ENCODE measurements at places on chromosomes 1 and 21.

GRCh38 chr1:44401256-44402228, 3.5 kb upstream of the RNF220 start:
- no peak for DNase-seq

- no peak for DNase-seq
Measured at GRCh38 chr1:226427131-226427530, 19.2 kb upstream of the PARP1 start.

- DNase-seq: no peak
Measured at GRCh38 chr1:41578712-41579335, 94.3 kb upstream of the EDN2 start.

GRCh38 chr21:16059981-16060380, 330.2 kb downstream of the USP25 start:
- DNase-seq: no peak

- peak; percentile 44 for DNase-seq
Measured at GRCh38 chr1:113930499-113931161, 1.5 kb downstream of the HIPK1 start.

DNA sequence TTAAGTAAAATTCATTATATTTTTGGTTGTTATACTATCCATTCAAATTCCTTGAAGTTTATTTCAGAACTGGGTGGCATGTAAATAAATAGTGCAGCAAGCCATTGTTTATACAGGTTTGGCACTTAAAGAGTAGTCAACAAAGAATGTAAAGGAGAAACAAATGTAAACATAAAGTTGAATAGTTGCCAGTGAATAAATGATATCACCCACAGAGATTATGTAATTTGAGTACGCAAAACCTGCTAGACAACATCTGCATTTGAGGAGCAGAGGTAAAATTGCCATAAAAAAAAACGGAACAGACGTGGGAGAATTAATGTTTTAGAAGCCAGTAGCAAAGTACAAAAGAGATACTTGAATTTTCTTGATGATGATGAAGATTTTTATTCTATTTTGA, 111.6 kb downstream of the ADGRL2 start:
- DNase-seq: no peak

Data from activated CD8-positive, alpha-beta memory T cell treated with anti-CD3 and anti-CD28 coated beads for 1 hour (primary cell).